H1 (cell line): ENCODE measurements at places on chromosomes 13 and 19. TPM values are rescaled to one million over a fixed set of nuclear protein-coding genes. Genes with fewer than 3 reads are reported as not detected.

RABAC1 gene
- total RNA-seq, result 123 and 124 TPM in 2 replicates

DNA sequence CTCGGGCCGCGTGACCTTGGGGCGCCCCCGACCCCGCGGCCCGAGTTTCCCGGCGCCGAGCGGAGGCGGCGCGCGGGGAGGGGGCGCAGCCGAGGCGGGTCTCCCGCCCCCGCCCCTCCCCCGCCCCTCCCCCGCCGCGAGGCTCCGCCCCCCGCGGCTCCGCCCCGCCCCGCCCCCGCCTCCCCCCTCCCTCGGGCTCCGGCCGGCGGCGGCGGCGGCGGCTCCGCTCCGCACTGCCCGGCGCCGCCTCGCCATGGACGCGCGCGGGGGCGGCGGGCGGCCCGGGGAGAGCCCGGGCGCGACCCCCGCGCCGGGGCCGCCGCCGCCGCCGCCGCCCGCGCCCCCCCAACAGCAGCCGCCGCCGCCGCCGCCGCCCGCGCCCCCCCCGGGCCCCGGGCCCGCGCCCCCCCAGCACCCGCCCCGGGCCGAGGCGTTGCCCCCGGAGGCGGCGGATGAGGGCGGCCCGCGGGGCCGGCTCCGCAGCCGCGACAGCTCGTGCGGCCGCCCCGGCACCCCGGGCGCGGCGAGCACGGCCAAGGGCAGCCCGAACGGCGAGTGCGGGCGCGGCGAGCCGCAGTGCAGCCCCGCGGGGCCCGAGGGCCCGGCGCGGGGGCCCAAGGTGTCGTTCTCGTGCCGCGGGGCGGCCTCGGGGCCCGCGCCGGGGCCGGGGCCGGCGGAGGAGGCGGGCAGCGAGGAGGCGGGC lies at the start of gene HCN2:
Gene HCN2 (plus strand): TSS at position 189 of the 703 bp plus-strand sequence. CDS start 65 bp downstream, at position 254.
- DNase-seq, result no peak

GRCh38 chr13:76865109-76865508 lies 21.1 kb downstream of the KCTD12 start:
- DNase-seq, result no peak

GRCh38 chr13:98688373-98688772 lies 64.1 kb downstream of the SLC15A1 start:
- no peak for DNase-seq
